ENCODE measurements at places on chromosomes 16 and 17.
A peak's percentile ranks its signal among the peaks of the same experiment; 100 is the strongest.

DNA sequence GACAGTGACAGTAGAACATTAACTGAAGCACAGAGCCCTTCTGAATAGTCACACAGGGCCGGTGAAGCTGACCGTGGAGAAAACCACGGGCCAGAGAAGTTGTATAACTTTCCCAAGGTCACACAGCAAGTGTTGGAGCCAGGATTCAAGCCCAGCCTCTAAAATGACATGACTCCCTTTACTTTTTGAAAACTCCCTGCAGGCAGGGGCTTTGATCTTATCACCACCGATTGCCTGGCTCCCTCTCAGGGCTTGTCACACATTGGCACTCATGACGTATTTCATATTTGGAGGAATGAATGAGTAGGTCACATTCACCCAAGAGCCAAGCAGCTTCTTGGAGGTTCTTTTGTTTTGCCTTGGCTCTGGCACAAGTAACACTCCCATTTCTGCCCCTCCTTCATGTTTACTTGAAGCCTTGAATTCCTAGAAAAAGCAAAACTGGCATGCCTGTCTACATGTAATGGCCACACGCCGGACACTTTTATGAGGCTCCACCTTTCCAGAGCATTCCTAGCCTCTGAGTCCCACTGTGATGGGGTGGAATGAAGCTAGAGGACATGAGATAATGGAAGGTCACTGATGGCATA lies 13.3 kb upstream of the RBBP6 start:
- no peak for DNase-seq

- no peak for DNase-seq
Measured at GRCh38 chr16:35506018-35506897, 2046.8 kb downstream of the TP53TG3F start.

DNA sequence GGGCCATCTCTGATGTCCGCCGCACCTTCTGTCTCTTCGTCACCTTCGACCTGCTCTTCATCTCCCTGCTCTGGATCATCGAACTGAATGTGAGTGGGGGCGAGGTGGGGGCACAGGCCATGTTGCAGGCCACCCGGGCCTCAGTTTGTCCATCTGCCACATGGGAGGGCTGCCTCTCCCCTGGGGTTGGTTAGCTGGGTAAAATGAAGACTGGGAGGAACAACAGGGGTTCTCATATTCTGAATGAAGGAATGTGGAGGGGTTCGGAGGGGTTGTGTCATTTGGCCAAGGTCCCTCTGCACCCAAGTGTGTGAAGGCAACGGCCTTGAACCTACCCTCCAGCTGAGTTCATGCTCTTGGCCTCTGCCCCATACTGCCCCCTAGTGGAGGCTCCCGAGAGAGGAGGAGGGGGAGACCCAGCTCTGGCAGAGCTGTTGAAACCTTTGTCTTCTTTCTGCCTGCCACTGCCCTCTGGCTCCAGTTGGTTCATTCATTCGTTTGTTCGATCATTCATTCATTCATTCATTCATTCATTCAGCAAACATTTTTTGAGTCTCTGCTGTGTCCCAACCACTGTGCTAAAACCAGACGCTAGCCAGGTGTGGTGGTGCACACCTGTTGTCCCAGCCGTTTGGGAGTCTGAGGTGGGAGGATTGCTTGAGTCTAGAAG lies 11.4 kb upstream of the TCAP start:
- peak; percentile 55 for DNase-seq

GRCh38 chr16:83068686-83069085 lies 441.9 kb downstream of the CDH13 start:
- DNase-seq: peak; percentile 19

DNA sequence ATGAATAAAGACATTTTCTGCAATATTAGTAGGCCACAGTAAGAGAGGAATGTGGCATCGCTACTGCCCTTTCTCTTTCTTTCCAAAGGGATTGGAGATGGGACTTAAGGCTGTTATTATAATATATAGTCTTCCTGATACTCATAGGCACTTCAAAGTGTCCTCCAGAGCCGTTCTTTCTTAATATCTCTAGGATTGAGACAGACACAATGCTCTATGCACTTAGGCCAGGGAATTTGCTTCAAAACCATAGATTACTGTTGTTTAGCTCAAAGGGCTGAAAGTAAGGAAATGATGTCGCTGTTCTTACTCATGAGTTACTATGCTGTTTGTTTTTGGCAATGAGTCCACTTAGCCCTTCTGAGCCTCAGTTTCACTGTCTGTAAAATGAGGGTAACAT lies 590.5 kb downstream of the CDH11 start:
- no peak for DNase-seq

DNA sequence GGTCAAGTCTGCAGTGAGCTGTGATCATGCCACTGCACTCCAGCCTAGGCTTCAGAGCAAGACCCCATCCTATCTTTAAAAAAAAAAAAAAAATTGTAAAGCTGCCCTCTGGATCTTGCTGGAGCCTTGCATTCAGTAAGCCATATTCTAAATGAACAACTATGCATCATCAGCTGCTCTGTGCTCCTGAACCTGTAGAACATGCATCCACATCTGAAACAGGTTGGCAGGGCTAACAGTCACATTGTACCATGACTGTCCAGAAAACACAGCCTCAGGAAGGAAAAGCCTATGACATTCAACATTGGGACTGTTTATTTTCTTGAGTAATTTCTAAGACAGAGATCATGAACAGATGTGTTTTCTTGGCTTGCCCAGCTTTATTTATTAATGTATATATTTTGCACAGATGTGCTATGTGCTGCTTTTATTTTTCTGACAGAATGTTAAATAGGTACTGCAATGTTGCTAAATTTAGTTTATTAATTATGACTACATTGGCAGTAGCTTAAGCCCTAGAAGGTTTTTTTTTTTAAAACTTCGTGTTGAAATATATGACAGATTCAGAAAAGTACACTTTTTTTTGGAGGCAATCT lies 19.8 kb downstream of the ACSF2 start:
- no peak for DNase-seq

DNA sequence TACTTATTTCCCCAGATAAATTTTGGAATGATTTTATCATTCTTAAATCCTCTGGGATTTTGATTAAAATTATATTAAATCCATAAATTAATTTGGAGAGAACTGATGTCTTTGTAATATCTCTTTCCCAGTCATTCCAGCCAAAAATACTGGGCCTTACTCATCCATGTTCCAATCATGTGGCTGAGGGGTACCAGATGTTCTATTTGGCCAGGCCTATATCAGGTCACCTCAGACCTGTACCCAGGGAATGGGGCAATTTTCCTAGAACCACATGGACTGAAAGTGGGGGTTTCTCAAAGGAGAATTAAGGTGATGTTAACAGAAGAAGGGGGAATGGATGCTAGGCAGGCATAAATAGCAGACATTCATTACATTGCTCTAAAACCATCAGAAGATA lies 7.5 kb downstream of the SNTB2 start:
- DNase-seq: no peak

DNA sequence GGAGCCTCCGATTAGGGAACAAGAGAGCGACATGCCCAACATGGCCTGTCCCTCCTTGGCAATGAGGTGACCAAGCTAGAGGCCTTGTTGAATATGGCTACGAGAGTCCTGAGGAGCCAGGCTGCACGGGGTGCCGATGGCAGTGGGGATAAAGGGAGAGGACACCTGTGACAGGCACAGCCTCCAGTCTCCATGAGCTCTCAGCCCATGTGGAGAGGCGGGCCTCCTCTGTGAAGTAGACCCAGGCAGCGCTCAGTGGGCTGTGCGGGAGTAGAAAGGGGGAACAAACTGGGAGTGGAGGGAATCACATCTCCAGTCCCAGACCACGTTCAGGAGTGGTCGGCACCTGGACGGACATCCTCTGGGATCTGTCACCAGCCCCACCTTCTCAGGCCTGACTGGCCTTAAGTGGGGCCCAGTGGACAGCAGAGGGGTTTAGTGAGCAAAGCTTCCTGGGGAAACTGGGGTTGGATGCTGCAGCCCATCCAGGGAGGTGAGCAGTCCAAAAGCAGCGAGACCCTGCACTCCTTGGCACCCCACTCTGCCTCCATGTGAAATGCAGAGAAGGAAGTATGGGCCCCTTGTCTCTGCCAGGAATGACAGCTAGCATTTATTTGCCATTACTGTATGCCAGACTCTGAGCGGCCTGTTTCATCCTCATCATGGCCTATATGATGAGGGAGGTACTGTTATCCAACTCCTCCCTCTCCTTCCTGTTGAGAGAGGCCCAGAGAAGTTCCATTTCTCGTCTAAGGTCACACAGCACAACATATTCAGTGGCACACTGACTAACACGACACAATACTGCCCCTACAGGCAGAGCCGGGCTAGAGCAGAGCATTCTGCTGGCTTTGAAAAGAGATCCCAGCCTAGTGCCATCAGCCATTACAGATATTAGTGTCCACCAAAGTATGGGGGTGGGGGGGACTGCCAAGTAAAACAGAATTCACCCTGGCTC lies 4.5 kb upstream of the TMEM92 start:
- peak; percentile 71 for DNase-seq

GRCh38 chr16:23900480-23901177 lies 64.8 kb downstream of the PRKCB start:
- DNase-seq: no peak

GRCh38 chr17:82445542-82445941 lies 5.0 kb downstream of the CYBC1 start:
- no peak for DNase-seq

DNA sequence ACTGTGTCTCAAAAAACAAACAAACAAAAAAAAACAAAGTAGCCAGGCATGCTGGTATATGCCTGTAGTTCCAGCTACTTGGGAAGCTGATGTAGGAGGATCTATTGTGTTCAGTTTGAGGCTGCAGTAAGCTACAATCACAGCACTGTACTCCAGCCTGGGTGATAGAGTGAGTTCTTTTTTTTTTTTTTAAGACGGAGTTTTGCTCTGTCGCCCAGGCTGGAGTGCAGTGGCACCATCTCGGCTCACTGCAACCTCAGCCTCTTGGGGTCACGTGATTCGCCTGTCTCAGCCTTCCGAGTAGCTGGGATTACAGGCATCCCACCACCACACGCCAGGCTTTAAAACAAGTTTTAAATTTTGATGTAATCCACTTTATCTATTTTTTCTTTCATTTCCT lies 80.2 kb upstream of the STAC2 start:
- no peak for DNase-seq
